ENCODE measurements at places on chromosomes 6 and 20.

DNA sequence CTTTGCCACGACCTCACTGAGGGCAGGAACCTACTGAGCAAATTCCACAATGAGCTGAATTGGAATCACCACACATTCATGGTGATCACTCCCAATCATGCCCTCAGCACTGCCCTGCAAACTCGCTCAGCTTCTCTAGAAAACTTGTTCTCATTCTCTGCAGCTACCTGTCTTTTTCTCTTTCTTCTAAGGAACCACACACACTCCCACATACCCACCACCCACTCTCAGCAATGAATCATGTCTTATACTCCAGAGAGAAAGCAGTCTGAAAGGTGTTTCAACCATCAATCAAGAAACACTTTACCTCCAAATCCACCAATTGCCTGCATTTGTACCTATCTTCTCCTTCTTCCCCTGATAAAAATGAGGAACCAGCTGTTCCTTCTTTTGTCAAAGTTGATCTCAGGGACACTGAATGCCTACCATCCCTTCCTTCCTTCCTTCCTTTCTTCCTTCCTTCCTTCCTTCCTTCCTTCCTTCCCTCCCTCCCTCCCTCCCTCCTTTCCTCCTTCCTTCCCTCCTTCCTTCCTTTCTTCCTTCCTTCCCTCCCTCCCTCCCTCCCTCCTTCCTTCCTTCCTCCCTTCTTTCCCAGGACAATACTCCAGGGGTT is 84.6 kb upstream of the SGK1 start:
- DNase-seq: no peak

DNA sequence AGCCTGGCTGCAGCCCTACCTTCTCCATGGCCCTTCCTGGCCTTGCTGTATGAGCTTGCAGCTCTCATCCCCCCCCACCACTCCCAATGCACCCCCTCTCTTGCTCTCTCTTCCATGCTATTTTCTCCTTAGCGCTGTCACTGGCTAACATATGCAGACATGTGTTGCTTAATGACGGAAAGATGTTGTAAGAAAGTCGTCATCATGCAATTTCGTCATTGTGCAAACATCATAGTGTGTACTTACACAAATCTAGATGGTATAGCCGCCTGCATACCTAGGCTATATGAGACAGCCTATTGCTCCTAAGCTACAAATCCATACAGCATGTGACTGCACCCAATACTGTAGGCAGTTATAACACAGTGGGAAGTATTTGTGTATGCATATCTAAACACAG is 27.0 kb downstream of the ANGPT4 start:
- DNase-seq: no peak

DNA sequence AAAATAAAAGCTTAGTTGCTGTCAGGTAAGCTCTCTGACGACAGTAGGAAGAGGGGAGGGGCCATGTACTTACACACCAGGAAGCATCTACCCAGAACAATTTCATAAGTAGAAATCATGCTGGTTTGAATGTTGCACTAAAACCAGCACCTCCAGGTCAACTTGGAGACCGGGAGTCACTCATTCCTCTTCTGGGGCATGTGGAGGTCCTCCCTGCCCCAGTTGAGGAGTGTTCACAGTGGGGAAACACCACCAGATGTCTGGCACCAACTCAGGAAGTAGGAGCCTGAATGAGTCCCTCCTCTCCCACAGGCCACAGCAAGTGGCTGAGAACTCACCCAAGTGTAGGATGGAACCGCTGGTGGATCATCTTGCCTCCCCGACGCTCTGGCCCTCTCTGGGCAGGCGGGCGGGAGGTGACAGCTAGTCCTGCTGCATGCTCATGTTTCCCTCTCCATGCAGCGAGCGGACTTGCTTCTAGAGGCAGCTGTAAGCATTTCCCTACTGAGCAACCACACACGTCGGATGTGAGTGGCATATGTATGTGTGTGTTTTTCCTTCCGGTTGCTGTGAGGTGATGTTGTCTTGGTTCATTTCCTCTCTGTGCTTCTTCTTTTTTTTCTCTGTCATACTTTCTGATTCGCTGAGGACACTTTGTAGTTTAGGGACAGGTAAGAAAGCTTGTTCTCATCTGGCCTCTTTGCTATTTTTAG is 149.5 kb upstream of the NEDD9 start:
- no peak for DNase-seq

DNA sequence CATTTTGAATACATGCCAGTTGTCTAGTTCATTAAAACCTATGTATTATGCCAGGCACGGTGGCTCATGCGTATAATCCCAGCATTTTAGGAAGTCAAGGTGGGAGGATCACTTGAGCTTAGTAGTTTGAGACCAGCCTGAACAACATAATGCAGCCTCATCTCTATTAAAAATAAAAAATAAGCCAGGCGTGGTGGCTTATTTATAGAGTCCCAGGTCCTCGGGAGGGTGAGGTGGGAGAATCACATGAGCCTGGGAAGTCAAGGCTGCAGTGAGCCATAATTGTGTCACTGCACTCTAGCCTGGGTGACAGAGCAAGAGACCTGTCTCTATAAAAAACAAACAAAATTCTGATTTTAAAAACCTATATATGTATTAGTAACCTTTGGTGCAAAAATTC is 27.5 kb downstream of the ORC3 start:
- DNase-seq: no peak

- no peak for DNase-seq
Observed at GRCh38 chr6:55445648-55446204, 118.5 kb downstream of the GFRAL start.

DNA sequence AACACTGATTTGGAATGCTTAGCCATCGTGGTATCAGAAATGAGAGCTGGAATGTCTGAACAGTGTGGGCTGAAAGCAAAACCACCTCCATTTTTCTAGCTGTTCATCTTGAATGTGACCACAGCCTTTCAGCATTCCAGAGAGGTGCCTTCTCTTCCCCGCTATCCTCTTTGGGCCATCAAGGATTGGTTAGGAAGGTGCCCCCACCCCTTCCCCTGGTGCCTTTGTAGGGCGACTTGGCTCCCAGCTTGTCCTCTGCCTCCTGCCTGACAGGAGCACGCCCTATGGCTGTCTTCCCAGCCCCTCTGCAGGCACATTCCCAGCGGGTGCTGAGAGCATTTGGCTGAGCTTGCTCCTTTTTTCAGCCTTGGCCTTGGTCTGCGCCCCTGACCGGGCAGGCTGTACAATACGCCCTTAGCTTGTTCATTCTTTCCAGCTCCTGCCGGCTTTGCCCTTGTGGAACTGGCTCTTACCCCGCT is 97.5 kb downstream of the ARMC2 start:
- DNase-seq: peak; percentile 44

GRCh38 chr6:85556992-85557668 is 36.5 kb downstream of the SNX14 start:
- no peak for DNase-seq

DNA sequence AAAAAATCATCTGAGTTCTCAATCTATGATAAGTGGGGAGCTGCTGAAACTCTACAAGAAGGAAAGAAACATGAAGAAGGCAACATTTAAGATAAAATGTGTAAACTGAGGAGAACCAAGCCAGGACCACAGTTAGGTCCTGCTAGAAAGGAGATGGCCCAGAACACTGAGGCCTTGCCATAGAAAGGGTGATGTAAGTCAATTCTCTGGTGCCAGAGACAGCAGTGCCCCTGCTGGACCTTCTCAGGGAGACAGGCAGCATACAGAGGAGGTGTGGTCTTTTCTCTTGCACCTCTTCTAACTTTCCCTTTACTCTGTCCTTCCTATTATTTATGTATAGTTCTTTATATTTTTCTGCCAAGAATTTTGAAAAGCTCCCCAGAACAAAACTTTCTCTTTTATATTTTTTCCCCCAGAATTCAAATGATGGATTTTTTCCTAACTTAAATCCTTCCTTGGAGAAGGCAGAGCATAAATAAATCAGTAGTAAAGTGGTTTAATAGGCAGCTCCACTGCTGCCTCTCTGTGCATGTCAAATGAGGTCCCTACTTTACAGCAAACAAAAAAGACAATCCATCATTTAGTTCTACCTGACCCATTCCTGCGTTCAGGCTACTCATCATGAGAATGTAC is 9.0 kb downstream of the UQCC2 start:
- no peak for DNase-seq

DNA sequence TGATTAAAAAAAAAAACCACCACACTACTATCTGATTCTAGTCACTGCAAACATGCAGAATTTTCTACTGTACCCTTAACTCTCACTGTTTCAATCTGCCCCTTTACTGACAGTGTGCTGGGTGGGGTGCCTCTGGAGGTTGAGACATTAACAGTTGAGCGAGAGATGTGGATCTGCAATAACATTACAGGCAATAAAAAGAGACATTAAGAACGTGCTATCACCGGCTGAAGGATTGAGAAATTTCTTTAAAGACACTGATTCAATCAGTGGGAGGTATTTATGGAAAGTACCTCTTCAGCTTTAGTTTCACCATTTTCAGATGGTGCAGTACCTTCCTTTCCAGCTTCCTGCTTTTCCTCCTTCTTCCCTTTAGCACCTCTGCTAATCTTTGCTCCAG is 32.5 kb downstream of the HMGN3 start:
- no peak for DNase-seq

DNA sequence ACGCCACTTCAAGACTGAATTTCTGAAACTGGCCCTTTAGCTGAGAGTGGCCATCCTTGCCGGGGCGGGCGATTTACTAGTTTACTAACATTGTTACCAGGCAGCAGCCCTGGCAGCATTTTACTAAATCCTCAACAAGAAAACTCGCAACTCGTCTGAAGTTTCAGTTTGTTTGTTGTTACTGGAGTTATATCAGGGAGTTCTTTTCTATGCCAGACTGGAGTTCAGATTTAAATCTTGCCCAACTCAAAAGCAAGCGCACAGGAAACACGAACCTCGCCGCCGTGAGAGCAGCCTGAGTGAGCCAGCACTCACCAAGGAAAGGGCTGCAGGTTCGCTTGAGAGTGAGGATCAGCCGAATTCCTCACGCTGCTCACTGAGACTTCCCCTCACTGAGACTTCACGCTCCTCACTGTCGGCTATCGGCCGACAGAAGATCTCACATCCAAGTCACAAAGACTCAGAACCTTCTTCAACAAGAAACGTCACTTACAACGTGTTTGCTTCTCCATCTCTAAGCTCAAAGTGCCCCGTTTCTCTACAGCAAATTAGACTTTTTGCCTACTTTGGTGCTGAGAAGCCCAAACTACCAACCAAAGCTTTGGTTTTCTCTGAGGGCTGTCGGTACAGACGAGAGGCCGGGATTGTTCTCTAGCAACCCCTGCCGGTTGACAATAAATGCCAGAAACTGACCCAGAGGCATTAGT is 78.9 kb downstream of the OLIG3 start:
- peak; percentile 45 for DNase-seq

- no peak for DNase-seq
Observed at GRCh38 chr20:9031991-9032390, 36.9 kb upstream of the PLCB4 start.

GRCh38 chr20:26208296-26209091 is 511.8 kb upstream of the ZNF337 start:
- no peak for DNase-seq

GRCh38 chr6:127243501-127243900 is 23.2 kb upstream of the RNF146 start:
- no peak for DNase-seq

DNA sequence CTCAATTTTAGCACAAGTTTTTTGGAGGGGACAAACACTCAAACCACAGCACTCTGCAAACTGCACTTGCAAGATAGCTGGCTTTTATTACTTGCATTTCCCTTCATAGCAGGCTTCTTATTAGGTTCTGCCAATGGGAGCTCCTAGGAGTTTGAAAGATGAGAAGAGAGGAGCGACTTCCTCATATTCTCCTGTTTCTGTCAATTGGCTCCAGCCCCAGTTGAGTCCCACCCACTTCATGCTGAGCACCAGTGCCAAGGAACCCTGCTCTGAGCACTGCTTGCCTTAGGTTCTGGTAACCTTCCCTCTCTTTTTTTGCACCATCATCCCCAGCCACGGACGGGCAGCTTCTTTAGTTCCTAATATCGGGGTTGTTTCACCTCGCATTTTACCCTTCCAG is 67.9 kb downstream of the PSMB1 start:
- DNase-seq: no peak

- DNase-seq: peak; percentile 50
Observed at GRCh38 chr20:3080939-3081388, 3.6 kb downstream of the AVP start.

- peak; percentile 73 for DNase-seq
Observed at GRCh38 chr20:34522969-34523871, 7.0 kb downstream of the DYNLRB1 start.

- DNase-seq: no peak
Observed at GRCh38 chr20:15200147-15200565, 862.7 kb upstream of the FLRT3 start.

GRCh38 chr6:44176762-44177509 is 18.3 kb downstream of the CAPN11 start:
- no peak for DNase-seq

DNA sequence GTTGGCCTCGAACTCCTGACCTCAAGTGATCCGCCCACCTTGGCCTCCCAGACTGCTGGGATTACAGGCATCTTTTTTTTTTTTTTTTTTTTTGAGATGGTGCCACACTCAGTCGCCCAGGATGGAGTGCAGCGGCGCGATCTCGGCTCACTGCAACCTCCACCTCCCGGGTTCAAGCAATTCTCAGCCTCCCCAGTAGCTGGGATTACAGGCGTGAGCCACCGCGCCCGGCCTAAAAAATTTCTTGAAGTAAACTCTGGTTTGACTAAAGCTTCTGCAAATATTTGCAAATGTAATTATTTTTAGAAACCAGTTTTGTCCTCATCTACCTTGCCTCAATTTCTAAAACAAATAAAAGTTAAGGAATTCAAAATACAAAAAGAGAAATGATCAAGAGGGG is 1.2 kb downstream of the IBTK start:
- no peak for DNase-seq

DNA sequence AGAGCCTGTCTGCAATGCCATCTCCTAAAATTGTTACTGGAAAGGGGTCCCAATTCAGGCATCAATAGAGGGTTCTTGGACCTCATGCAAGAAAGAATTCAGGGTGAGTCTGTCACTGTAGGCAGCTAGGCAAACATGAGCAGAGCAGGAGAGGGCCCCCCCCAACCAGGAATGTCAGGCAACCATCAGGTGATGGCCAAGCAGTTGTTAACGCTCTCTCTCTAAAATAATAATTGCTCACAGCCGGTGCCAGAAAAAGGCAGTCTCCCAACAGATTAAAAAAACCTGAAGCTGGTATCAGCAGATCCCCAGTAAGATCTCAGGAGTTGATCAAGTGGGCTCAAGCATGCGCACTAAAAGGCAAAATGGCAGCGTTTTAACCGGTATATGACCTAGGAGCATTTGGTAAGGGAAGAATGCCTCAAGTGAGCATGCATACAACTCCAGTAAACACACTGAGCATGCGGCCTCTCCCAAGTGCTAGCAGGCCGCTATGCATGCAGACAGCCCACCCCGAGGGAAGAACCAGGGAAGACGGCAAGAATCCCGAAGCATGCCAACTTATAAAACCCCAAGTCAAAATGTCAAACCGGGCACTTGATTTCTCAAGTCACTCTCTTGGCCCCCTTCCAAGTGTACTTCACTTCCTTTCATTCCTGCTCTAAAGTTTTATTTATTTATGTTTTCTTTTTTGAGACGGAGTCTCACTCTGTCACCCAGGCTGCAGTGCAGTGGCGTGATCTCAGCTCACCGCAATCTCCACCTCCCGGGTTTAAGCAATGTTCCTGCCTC is 44.0 kb upstream of the RNGTT start:
- no peak for DNase-seq

Data from GM04503 (cell line).